ENCODE measurements at places on chromosomes 3 and 15. TPM values are rescaled to one million over a fixed set of nuclear protein-coding genes. Genes with fewer than 3 reads are reported as not detected.

GRCh38 chr3:124044956-124045355, 53.0 kb upstream of the ROPN1 start:
- no peak overlapping the region for H3K27ac ChIP-seq
- H3K27me3 ChIP-seq: no peaks in the 10 kb centered on the region
- no peaks in the 10 kb centered on the region for H3K36me3 ChIP-seq
- no peak for DNase-seq

The LARP6 gene
- total RNA-seq: 53.7 TPM

The ISLR gene
- total RNA-seq: 163 TPM

The ZIC1 gene
- total RNA-seq: not detected

- H3K4me3 ChIP-seq: no peak overlapping the region
- no peaks in the 10 kb centered on the region for H3K27me3 ChIP-seq
- no peak overlapping the region for H3K27ac ChIP-seq
These were observed 693.1 kb upstream of the NECTIN3 start for GRCh38 chr3:110378481-110378880.

DNA sequence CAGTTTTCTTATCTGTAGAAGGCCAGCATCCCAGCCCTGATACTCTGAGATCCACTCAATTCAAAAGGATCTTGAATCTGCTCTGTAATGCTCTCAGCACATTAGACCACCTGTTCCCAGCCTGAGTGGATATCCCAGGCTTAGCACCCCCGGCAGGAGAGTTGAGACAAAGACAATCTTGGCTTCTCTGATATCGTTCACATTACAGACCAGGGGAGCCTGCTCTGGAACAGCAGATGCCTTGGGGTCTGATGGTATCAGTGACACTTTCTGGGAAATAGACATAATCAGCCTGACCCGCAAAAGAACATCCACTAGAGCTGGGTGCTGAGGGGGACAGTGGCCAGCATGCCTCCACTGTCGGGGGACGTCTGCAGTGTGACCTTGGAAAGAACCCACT, 70.6 kb downstream of the BDH1 start:
- no peak for DNase-seq
- no peak overlapping the region for H3K27ac ChIP-seq
- H3K4me1 ChIP-seq: no peaks in the 10 kb centered on the region
- no peak overlapping the region for H3K4me3 ChIP-seq
- no peaks in the 10 kb centered on the region for H3K36me3 ChIP-seq
- H3K27me3 ChIP-seq: no peaks in the 10 kb centered on the region

DNA sequence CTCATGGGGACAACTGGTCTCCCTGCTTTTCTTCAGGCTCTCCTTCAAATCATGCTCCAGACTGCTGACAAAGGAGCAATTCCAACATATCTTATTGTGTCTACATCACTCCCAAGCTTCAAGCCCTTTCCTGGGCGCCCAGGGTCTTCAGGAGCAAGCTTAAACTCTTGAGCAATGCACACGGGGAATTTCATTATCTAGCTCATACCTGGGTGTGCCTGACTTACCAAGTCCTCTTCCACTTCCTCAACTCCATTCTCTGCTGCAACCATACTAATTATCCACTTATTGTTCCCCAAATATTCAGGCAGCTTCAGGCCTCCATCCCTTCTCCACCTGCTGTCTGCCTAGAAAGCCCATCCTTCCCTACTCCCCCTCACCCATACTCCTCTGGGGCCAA, 50.6 kb downstream of the B3GNT5 start:
- H3K4me1 ChIP-seq: no peaks in the 10 kb centered on the region
- H3K27me3 ChIP-seq: no peaks in the 10 kb centered on the region
- no peak for DNase-seq
- H3K4me3 ChIP-seq: no peak overlapping the region

DNA sequence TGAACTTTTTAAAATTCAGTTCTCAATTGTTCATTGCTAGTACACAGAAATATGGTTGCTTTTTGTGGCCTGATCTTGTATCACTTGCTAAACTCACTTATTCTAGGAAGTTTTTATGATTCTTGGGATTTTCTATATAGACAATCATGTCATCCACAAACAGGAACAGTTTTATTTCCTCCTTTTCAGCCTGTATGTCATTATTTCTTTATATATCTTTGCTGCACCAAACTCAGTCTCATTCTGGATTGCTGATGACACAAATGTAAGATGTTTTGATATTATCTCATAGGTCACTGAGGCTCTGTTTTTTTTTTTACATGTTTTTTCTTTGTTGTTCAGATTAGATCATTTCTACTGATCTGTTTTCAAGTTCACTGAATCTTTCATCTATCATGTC, 71.7 kb downstream of the TTBK2 start:
- no peaks in the 10 kb centered on the region for H3K4me1 ChIP-seq
- peaks cover 20% of the 10 kb centered on the region for H3K36me3 ChIP-seq

DNA sequence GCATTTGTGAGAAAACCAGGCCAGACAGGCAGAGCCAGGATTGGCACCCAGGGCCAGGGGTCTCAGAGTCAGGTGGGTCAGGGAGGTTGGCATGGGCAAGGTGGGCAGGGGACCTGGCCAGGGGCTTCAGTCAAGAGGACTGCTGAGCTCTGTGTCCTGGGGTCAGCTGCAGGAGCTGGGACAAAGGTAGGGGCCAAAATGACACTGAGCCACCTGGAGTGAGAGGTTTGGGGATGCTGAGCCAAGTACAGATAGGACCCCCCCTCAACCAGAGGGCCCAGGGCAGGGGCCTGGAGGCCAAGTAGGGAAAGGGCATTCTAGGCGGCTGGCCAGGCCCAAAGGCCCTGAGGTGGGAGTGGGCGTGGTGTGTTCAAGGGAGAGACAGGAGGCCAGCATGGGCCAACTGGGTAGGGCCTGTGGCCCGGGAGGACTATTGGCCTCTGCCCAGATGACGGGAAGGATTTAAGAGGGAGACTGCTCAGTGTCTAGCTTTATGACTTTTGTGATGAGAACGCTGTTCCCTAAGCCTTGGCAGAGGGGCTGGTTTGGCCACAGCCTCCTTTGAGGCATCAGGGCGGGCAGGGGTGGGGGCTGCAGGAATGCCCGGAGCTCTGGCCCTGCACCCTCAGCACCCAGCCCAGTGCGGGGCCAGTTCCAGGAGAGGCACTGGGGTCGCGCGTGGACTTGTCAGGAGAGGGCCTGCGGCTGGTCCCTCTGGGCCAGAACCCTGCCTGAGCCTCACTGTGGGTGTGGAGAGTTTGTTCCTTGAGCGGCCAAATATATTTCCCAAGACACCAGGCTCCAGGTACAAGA, 3.1 kb downstream of the CFAP100 start:
- no peak for DNase-seq
- peaks cover 3% of the 10 kb centered on the region for H3K27me3 ChIP-seq
- no peaks in the 10 kb centered on the region for H3K36me3 ChIP-seq
- H3K4me3 ChIP-seq: no peak overlapping the region

The DNAH1 gene
- 14.4 TPM for total RNA-seq

- H3K4me3 ChIP-seq: no peak overlapping the region
- H3K27me3 ChIP-seq: no peaks in the 10 kb centered on the region
- no peak for DNase-seq
- no peaks in the 10 kb centered on the region for H3K36me3 ChIP-seq
- H3K4me1 ChIP-seq: no peaks in the 10 kb centered on the region
These were observed 72.0 kb upstream of the P3H2 start for GRCh38 chr3:190192739-190193138.

The CKMT1B gene
- total RNA-seq: not detected

DNA sequence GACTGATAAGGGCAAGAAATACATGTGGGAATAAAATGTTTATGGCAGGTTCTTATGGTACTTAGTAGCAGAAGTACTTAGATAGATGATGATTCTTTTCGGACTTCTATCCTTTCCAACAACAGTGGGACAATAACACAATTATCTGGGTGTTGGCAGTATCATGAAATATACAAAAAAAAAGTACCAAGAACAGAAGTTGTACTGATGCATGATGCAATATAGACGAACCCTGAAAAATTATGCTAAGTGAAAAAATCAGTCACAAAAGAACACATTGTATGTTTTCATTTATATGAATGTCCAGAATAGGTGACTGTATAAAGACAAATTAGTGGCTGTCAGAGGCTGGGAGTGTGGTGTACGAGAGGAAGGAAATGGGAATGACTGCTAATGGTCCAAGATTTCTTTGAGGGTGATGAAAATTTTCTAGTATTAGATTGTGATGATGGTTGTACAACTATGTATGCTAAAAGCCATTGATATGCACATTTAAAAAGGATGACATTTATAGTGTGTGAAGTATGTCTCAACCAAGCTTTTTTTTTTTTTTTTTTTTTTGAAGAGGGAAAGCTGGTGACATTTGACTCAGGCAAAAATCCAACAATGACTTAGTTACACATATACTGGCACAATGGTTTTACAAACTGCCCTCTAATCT, 20.0 kb downstream of the PDE12 start:
- H3K36me3 ChIP-seq: peaks cover 17% of the 10 kb centered on the region
- DNase-seq: no peak
- peaks cover 34% of the 10 kb centered on the region for H3K4me1 ChIP-seq
- peak overlapping the region; percentile 80 for H3K27ac ChIP-seq
- H3K4me3 ChIP-seq: no peak overlapping the region

GRCh38 chr3:19901337-19901736, 32.7 kb downstream of the EFHB start:
- H3K36me3 ChIP-seq: peaks cover 8% of the 10 kb centered on the region
- H3K27ac ChIP-seq: no peak overlapping the region
- H3K4me3 ChIP-seq: no peak overlapping the region
- H3K27me3 ChIP-seq: no peaks in the 10 kb centered on the region
- no peaks in the 10 kb centered on the region for H3K4me1 ChIP-seq
- DNase-seq: no peak

The KIF15 gene
- 0.63 TPM for total RNA-seq

DNA sequence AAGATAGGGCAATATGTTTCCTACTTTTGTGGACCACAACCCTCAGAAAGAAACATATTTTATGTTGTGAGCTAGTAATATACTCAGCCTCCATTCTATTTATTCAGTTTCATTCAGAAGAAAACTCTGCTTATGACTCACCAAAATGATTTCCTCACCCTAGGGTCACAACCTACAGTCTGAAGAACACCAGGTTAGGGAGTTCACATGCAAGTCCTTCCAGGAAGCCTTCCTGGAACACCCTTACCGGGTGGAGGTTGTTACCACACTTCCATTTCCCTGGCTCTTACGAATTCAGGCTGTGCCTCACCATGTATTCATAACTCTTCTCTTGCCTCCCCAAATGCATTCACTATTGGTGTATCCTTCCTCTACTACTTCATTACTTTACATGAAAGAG, 228.0 kb upstream of the ADAMTS9 start:
- H3K4me1 ChIP-seq: no peaks in the 10 kb centered on the region
- H3K27me3 ChIP-seq: no peaks in the 10 kb centered on the region

GRCh38 chr3:108862865-108863798, 40.5 kb downstream of the TRAT1 start:
- no peak overlapping the region for H3K4me3 ChIP-seq
- no peak overlapping the region for H3K27ac ChIP-seq
- H3K4me1 ChIP-seq: no peaks in the 10 kb centered on the region
- H3K27me3 ChIP-seq: no peaks in the 10 kb centered on the region

DNA sequence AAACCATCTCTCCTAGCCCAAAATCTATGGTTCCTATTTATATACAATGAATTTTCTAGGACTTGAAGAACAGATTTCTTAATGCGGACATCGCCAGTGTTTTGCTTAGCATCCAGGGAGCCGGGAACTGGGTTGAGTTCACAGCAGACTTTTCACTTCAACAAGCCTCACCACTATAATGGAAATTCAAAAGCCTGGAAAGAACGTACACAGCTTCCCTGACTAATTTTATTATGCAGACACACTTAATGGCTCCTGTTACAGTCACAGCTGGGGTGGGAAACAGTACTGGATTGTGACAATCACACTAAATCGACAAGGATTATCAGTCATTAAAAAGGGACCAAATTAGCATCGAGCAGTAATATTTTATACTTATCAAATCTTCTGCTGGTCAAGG, 129.2 kb upstream of the BNIP2 start:
- H3K4me1 ChIP-seq: no peaks in the 10 kb centered on the region
- H3K4me3 ChIP-seq: no peak overlapping the region
- no peak overlapping the region for H3K27ac ChIP-seq

The ZBBX gene
- not detected for total RNA-seq

- no peak overlapping the region for H3K27ac ChIP-seq
- peaks cover 83% of the 10 kb centered on the region for H3K36me3 ChIP-seq
- no peak overlapping the region for H3K4me3 ChIP-seq
- DNase-seq: no peak
- no peaks in the 10 kb centered on the region for H3K27me3 ChIP-seq
- peaks cover 5% of the 10 kb centered on the region for H3K4me1 ChIP-seq
These were observed 6.3 kb downstream of the EIF4A2 start for GRCh38 chr3:186789554-186790260.

DNA sequence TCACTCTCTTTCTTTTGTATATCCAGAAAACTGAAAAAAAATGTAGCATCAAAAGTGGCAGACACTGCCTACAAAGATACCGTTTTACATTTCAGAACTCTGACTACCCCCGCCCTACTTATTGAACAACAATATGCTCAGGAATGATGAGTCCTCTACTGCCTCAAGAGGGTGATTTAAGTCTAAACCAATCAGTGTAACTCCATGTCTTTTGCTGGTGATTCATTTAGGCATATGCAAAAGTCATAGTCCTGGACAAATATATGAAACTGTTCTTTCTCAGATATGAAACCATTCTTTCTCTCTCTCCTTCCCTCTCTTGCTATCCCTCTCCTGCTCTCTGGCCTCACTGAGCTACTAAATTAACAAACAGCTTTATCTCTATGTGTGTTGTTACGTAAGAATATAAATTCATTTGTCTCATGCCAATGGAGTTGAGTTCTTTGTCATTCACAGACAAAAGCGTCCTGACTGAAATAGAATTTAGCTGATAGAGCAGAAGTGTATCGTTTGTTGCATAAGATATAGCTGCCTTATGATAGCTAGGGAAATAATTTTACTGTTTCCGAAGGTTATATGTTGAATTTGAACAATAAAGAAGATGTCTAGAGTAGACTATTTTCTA, 133.7 kb upstream of the OSTN start:
- no peaks in the 10 kb centered on the region for H3K4me1 ChIP-seq
- DNase-seq: no peak
- no peaks in the 10 kb centered on the region for H3K36me3 ChIP-seq
- no peak overlapping the region for H3K4me3 ChIP-seq

The NPAP1 gene
- not detected for total RNA-seq

DNA sequence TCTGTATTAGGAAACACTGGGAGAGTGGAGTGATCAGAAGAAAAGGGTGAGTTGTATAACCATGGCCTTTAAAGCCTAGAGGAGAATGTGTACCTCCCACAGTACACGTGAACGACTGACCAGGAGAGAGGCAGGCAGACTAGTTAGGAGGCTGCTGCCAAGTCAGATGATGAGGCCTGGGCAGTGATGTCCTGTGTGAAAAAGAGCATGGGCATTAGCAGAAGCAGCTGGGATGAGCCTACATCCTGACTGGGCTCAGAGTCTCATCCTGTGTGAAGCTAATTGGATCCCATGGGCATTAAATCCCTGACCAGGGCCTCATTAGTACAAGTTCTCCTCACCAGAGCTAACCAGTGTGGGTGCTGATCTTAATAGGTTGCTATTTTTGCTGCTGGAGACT, 89.1 kb upstream of the SLC2A2 start:
- H3K36me3 ChIP-seq: no peaks in the 10 kb centered on the region
- no peaks in the 10 kb centered on the region for H3K27me3 ChIP-seq
- H3K4me3 ChIP-seq: no peak overlapping the region
- H3K27ac ChIP-seq: no peak overlapping the region
- DNase-seq: no peak

The HTR3E gene
- total RNA-seq: not detected

GRCh38 chr3:59094446-59094845, 44.6 kb upstream of the CFAP20DC start:
- no peak overlapping the region for H3K27ac ChIP-seq
- H3K4me3 ChIP-seq: no peak overlapping the region
- no peaks in the 10 kb centered on the region for H3K4me1 ChIP-seq
- DNase-seq: no peak
- H3K27me3 ChIP-seq: no peaks in the 10 kb centered on the region
- no peaks in the 10 kb centered on the region for H3K36me3 ChIP-seq

Measured in tibial nerve (tissue), 4 donors.